ENCODE measurements at places on chromosomes 16 and 17.

DNA sequence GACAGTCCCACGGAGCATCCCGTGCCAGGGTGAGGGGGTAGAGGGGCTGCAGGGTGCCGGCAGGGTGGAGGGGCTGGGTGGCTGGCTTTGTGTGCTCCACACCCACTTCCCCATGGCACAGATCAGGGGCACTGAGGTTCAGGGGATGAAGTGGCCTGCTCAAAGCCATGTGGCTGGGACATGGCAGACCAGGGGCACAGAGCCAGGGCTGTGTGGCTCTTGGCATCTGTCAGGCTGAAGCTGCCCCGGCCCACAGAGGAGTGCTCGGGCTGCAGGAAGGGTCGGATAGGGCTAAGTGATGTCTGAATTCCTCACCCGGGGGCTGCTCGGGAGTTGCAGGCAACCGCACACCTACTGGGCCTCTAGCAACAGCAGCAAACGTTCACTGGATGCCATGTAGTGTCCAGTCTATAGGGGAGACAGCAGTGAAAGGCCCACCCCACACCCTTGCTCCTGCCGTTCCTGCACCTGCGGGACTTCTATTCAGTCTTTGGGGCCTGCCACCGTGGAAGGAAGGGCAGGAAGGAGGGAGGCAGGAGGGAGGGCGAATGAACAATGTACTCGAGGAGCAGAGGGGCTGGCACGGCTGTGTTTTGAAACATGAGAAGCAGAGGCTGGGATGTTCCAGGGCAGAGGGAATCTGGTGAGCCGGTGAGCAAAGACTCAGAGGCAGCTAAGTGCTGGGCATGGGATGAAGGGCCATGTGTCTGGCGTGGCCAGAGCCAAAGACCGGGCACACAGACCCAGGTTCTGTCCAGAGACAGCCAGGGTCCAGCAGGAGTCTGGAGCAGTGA lies 15.1 kb downstream of the SLC5A10 start:
- no peak for DNase-seq

DNA sequence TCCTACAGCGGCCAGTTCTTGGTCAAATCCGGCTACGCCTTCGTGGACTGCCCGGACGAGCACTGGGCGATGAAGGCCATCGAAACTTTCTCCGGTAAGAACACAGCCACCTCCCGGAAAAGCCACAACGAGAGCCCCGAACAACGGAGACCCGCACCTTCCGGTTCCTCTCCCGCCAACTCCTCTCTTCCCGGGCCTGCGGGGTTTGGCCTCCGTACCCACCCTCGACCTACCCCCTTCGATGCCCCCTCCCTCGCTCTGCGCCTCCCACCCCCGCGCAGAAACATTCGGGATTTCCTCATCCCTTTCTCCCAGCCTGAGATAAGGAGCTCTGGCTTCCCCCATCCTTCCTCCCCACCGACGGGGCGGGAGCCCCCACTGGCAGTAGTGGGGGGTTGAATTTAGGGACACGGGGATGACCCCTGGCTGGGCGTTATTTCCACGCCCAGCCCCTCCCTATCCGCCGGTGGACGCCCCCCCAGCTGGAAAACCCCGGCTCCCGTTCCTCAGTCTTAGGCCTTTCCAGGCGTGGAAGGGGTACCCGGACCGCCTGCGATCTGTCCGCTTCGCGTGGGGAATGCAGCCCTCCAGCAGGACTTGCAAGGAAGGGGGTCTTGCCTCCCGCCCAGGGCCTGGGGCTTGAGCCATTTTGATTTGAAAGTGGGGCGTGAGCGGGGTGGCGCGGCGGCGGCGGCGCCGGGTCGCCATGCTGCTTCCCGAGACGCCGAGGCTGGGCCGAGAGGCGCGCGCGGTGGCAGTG lies 822 bp downstream of the IGF2BP1 start:
- DNase-seq: no peak

DNA sequence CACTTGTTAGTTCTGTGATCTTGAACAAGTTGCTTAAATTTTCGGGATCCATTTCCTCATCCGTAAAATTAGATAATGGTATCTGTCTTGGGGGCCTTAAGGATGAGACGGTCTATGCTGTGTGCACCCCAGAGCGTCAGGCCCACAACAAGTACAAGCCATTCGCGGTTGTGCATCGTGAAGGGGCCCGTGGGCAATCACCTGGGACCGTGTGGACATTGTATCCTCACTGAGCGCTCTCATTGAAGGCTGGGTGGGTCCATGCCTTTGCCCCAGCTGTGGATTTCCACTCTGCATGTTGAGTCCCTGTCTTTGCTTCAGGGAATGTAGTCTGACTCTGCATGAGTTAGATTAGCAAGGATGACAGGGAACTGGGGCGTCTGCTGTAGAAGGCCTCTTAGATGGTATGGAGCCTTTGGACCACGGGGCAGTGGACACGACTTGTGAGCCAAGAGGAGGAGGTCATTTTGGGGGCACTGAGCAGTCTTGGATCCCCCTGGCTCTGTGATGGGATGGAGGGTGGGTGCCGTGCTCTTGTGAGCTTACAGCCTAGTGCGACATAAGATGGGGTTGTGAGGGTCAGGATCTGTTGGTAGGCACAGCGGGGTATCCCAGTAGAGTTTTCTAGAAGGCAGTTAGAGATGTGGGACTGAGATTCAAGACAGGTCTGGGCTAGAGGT lies 89.5 kb downstream of the SNX29 start:
- no peak for DNase-seq

DNA sequence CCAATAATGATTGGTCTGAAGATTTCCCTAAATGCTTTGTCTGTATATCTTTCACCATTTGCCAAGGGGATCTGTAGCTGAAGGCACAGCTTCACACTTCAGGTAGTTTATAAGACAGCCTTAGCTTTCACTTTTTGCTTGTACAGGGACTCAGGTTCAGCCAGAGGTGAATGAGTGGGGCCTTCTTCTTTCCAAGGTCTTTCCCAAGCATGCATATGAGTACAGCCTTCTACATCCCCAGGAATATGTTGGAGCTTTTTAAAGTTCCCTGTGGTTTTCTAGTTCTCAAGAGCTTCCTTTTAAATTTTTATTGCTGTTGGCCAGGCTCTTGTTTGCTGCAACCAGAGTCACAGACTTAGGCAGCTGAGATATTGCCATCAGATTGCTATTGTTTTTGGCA lies 17.9 kb upstream of the SPDYE4 start:
- DNase-seq: no peak

DNA sequence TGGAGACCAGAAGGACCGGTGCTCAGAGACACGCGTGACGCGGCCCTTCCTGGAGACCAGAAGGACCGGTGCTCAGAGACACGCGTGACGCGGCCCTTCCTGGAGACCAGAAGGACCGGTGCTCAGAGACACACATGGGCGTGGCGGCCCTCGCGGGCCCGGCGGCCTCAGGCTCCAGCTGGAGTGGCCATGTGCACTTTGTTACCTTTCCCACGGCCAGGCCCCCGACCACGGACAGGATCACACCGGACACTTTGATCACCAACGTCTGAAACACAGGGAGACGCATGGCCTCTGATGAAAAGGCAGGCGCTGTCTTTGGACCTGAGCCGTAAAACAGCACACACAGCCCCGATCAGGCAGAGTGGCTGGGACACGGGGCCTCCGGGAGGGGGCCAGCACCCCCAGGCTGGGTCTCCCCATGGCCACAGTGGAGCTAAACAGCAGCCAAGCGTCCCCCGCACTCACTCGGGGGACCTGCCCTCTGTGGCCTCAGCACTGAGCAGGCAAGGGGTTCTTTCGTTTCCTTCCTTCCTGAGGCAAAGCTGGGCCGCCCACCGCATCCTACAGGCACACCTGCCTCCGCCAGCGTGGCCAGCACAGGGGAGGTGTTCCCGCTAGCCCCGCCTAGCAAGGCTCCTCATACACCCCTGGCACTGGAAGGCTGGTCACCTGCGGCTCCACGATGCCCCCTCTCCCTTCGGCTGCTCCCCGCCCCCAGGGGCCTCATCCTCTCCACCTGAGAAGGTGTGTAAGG lies 13.3 kb upstream of the CCDC154 start:
- DNase-seq: no peak

- no peak for DNase-seq
These were observed 29.6 kb upstream of the FBXO47 start for GRCh38 chr17:38996660-38997337.

DNA sequence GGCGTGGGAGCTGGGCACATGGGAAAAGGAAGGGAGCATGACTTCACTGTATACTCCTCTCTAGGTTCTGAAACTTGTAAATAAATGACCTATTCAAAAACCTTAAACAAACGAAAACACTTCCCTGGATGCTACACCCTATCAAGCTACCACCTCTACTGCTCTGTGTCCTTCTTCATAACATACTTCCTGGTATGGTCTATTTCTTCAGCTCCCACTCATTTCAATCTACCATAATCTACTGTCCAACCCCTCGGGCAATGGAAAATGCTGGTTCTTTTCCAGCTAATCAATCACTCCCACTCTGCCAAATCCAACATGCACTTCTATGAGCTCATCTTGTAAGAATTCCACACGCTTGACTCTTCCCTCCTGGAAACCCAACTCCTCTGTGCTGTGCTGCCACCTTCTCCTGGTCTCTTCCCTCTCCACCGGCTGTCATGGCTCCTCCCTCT lies 42.4 kb downstream of the AMFR start:
- DNase-seq: no peak

DNA sequence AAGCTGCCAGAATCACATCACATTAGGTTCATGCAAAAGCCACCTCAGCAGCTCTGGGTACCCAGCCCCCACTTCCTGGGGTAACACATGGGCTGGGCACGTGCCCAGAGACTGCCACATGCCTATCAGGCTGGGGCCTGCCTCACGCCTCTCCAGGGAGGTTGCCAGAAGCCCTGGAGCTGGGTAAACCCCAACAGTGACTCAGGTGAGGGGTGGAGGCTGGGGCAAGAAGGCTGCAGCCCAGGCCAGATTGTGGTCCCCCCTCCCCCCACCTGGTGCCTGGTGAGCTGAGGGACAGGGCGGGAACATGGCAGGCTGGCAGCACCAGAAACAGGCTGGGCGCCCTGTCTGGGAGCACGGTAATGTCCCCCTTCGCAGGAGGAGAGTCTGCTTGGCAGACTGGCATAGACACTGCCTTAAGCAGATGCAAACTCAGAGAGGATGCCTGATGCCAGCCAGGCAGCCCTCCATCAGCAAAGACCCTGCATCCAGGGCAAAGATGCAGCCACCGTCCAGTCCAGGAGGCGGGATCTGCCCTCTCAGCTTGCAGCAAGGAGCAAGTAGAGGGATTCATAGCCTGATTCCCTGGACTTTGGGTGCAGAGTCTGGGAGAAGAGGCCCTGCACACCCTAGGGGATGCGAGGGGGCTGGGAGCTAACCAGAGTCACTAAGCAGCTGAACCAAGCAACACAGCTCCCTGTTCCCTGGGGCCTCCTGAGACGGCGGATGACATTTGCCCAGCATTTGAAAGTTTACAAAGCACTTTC lies 28.8 kb downstream of the NGFR start:
- peak; percentile 36 for DNase-seq

- DNase-seq: no peak
These were observed 1.8 kb upstream of the TEX2 start for GRCh38 chr17:64264891-64265290.

GRCh38 chr16:64784635-64785034 lies 337.2 kb downstream of the CDH11 start:
- no peak for DNase-seq

GRCh38 chr16:82776470-82777146 lies 149.8 kb downstream of the CDH13 start:
- no peak for DNase-seq

DNA sequence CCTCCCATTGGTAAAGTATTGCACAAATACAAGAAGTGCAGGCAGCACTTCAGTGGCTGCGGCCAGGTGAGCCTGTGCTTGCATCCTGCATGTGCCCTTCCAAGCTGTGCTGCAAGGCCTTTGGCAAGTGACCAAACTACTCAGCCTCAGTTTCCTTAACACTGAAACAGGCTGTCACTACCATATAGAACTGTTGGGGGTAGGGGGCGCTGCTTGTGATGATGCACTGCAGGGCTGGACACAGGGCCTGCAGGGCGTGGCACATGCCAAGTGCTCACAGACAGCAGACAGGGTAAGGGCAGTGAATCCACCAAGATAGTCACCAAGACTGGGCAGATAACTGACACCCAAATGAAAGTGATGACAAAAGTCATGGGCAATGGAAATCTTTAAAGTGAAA lies 65.6 kb upstream of the SREBF1 start:
- no peak for DNase-seq

DNA sequence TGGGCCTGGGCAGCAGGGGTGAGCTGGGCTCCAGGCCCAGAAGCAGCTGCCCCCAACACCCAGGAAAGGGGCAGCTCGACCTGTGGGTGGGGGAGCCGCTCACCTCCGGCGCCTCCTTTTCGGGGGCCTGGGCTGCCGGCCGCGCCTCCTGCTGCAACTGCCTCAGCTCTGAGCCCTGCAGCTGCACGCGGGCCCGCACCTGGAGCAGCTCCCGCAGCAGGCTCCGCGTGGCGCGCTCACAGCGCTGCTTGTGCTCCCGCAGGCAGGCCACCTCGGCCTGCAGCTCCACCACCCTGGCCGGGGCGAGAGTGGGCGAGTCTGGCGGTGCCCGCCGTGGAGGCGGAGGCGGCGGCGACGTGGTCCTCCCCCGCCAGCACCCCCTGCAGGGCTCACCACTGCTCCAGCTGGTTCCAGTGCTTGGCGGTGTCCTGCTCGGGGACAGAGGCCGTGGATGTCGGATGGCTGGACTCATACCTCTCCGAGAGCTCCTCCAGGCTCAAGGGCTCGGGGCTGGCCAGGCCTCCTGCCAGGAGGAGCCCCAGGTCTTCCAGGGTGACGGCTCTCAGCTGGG lies 868 bp downstream of the CCDC154 start:
- no peak for DNase-seq

DNA sequence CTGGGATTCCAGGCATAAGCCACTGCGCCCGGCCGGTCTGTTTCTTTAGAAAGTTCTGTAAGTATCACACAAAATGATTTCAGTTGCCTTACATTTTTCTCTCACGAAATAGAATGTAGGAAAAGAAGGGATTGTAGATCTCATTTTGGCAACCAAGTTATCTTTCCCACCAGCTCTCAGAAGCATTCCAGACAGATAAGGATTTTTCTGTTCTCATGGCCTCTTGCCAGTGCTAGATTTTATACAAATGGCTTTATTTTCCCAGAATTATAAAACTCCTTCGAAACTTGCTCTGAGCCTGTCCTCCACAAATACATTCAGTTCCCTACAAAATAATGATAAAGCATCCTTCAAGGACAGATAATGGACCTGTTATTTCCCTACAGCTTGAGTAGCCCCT lies 46.9 kb downstream of the LCMT1 start:
- DNase-seq: no peak

GRCh38 chr16:85553436-85554113 lies 59.5 kb upstream of the GSE1 start:
- DNase-seq: no peak

- DNase-seq: no peak
These were observed 22.5 kb upstream of the NSMCE1 start for GRCh38 chr16:27291106-27291505.

GRCh38 chr16:31110106-31111034 lies 2.2 kb downstream of the BCKDK start:
- no peak for DNase-seq

DNA sequence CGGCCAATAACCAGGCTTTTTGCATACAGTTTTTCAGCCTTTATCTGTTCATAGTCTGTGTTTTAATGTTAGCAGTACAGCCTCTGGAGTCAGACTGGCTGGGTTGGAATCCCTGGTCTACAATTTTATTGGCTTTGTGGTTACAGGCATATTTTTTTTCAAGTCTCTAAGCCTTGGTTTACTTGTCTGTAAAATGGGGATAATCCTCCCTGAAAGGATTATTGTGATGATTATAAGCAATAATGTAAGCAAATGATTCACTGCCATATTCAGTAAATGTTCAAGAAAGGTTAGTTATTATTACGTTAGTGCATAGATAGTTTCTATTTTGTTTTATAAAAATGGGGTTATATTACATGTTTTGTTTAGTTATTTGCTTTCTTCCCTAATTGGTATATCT lies 15.7 kb downstream of the COX10 start:
- DNase-seq: no peak

Data from stimulated activated naive CD4-positive, alpha-beta T cell (primary cell).